Stimulated activated CD4-positive, alpha-beta T cell treated with anti-CD3 and anti-CD28 coated beads, Interleukin-1b, Interleukin-23, amount 100 ng/mL, for 1 hour (primary cell): ENCODE measurements at places on chromosomes 1 and 21.

DNA sequence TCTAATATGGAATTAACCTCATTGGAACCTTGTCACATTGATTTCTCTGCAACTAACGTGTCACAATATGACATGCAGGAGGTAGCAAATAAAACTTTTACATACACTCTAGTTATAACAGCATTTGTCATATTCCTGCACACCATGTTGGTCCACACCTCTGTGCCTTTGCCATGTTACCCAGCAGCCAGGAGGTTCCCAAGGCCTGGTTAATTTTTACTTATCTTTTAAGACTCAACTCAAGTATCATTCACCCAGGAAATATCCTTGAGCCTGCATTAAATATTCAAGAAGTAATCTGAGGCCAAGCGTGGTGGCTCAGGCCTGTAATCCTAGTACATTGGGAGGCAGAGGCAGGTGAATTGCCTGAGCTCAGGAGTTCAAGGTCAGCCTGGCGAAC is 447.2 kb upstream of the NR5A2 start:
- no peak for DNase-seq

GRCh38 chr1:38852780-38853179 is 6.8 kb downstream of the RRAGC start:
- no peak for DNase-seq

DNA sequence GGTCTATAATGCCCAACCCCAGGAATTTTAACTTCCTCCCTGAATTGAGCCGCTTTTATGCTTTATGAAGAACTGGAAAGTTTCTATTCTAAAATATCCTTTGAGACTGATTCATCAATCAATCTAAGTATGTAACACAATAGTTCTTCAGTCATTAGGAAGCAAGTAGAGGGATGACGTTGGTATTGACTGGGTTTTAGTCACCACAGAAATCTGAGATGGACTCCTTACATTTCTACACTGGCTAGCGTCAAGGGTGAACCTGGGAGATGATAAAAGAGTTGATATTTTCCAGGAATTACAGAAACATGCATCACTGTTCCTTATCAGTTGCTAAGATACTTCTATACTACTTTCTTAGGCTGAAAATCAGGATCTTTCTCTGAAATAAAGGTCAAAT is 308.0 kb downstream of the HMCN1 start:
- DNase-seq, result no peak

GRCh38 chr1:247243524-247244137 is 12.2 kb upstream of the VN1R5 start:
- DNase-seq, result no peak

DNA sequence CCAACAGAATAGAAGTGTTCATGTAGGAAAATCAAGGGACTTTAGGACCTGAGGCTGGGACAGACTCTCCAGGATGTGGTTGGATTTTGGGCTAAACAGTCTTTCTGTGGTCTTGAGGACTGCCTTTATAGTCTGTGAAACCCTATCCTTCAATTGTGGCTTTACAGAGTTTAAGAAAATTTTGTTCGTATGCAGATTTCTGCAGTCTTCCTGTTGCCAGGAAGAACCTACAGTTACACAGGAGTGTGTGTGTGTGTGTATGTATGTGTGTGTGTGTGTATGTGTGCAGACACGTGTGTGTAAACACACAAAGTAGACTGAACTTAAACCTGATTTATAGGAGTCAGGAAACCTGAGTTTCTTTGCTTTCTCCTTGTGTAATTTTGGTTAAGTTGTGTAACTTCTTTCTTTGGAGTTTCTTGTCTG is 22.8 kb downstream of the NEK7 start:
- no peak for DNase-seq

- DNase-seq, result no peak
Observed at GRCh38 chr1:183243161-183244050, 57.3 kb downstream of the LAMC2 start.

GRCh38 chr21:36199021-36199420 is 42.4 kb downstream of the DOP1B start:
- DNase-seq, result no peak

- DNase-seq, result no peak
Observed at GRCh38 chr1:90386899-90387720, 330.0 kb downstream of the BARHL2 start.

DNA sequence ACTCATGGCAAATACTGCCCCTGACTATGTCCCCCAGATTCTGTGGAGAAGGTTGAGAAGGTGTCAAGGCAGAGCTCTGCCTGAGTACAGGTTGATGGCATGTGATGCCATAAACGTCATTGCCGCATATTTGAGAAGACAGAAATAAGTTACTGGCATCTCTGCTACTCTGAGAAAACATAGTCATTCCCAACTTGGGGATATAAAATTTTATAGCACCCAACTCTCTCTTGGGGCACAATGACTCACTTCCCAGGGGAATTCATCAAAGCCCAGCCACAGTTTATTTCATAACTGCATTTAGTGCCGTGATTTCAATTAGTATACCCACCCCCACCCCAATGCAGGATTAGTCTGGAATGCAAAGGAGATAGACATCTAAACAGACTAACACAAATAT is 101.9 kb upstream of the TNR start:
- no peak for DNase-seq

GRCh38 chr1:94384485-94385265 is 33.5 kb upstream of the ABCD3 start:
- DNase-seq, result no peak

DNA sequence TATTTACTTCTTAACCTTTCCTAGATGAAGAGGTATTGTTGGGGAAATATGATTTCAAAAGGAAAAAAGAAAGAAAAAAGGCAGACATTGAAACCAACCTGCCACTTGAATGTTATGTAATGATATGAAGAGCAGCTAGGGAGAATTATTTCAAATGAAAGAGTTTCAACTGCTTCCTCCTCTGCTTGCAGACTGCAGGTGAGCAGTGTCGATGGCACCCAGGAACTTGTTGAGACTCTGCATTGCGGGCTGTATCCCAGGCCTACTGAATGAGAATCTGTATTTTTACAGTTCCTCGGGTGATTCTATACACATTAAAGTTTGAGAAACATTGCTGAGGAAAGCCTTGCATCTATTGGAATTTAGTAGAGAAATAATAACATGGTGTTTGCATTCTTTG is 3.7 kb upstream of the RUNX1 start:
- no peak for DNase-seq

DNA sequence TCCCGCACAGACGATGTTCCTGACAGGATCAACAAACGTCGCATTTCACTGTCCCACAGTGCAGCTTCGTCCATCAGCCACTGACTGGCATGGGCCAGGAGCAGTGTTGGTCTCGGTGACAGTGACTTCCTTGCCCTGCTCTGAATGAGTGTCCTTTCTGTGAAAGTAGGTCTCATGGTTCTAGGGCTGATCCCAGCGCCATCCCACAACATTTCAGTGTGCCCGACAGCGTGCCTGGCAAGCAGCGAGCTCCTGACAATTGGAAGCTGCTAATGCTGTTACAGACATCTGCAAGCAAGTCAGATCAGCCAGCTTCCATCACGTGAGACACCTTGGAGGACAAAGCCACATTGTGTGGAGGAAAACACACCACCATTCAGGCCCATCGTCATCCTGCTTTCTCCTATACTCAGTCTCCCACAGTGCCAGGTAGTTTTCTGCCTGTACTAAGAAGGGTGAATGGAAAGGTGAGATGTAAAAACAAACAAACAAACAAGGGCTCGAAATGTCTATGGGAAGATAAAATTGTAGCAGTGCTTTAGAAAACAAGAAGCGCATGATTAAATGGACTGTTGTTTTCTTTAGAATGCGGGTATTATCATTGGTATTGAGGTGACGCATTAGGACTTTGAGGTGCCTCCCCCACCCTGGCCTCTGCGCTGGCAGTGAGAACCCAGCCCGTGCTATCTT is 21.9 kb downstream of the ERRFI1 start:
- DNase-seq, result no peak

- no peak for DNase-seq
Observed at GRCh38 chr21:17352996-17353655, 159.7 kb upstream of the CXADR start.

DNA sequence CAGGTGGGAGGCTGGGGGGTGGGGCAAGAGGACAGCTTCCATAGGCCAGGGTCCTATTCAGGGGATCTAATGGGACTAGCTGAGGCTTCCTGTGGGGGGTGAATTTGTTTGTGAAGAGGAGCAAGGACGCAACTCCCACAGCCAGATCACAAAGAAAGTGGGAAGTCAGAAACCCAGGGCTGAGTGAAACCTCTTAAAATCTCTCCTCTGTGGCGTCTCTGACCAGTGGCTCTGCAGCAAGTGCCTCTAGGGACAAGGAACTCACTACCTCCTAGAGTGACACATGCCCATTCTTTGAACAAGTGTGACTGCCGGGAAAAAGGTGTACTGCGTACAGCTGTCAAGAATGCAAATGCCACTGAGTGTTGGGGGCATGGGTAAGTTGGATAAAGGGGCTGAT is 187.9 kb downstream of the HIVEP3 start:
- no peak for DNase-seq

DNA sequence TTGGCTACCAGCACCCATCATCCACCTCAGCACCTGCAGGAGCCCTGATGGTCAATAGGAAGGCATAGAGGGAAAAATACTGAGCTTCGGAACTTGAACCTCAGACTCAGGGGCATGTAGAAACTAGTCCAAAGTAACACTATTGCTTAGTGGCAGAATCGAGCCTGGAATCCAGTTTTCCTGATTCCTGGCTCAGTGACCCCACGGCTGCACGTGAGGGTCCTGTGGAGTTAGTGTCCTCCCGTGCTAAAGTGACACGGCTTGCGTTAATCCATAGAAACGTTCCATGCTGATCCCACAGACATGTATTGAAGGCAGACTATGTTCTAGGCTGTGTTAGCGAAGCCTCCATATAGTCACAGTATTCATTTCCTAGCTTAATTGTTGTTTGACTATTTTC is 747.0 kb upstream of the TPTE start:
- DNase-seq, result no peak

DNA sequence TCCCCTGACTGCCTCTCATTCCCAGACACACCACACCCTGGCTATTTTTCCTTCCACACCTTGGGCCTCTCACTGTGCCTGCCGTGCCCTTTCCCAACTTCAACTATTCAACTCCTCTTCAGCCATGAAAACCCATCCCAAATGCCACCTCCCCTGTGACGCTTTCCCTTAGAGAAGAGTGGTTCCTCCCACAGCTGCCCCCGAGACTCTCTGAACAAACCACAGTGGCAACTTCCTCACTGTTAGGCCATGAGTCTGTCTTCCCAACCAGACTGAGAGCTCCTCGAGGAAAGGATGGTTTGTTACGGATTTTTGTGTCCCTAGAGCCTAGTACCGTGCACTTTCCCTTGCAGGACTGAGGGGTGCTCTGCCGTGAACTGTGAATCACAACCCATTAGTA is 59.2 kb downstream of the LRRN2 start:
- no peak for DNase-seq

- DNase-seq, result no peak
Observed at GRCh38 chr21:37593740-37594471, 227.3 kb downstream of the DYRK1A start.

GRCh38 chr1:119594376-119594775 is 53.7 kb downstream of the ZNF697 start:
- DNase-seq, result no peak

DNA sequence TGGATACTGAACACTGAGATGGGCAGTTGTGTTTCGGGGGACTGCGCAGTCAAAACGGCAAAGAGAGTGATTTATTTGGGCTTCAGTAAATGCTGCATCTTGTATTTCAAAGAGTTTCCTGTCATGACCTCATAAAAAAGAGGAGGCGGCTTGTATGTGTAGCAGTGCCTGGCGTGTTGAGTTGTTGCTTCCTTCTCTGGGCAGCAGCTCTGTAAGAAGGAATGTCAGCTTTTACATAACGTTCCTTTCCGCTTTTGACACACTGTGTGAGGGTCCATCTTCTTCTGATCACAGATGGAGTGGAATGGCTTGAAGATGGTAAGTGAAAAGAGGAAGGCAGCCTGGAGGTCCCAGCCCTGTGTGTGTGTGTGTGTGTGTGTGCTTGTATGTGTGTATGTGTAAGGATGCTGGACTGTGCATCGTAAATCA is 941 bp downstream of the ELAVL4 start:
- DNase-seq, result no peak

DNA sequence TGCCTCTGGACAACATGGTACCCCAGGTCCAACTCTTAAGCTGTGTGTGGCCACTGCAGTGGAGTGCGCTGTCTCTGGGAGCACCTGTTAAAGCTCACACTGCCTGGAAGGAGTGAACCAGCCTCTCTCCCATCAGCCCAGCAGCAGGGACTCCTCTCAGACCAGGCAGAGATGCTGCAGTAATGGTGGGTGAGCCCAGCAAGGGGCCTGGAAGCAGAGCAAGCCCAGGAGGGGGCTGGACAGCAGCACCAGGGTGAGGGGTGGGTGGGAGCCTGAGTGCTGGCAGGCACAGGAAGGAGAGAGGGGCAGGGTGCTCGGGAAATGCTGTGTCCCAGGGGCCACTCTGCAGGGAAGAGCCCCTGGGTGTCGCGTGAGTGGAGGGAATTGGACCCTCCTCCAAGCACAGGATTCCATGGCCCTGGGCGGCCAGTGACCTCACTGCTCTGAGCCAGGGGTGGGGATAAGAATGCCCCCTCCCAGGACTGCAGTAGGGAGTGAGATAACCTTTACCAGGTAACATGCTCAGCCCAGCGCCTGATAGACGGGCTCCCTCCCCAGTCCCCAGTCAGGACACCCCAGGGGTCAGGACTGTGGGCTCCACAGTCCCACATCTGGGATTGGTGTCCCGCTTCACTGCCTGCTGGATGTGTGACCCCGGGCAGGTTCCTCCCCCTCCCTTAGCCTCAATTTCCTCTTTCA is 313.1 kb downstream of the MATN1 start:
- no peak for DNase-seq

GRCh38 chr1:72007312-72007711 is 275.0 kb downstream of the NEGR1 start:
- DNase-seq, result no peak

- no peak for DNase-seq
Observed at GRCh38 chr1:191609305-191609704, 549.0 kb upstream of the RGS18 start.

- no peak for DNase-seq
Observed at GRCh38 chr1:21680918-21681317, 11.8 kb upstream of the RAP1GAP start.

DNA sequence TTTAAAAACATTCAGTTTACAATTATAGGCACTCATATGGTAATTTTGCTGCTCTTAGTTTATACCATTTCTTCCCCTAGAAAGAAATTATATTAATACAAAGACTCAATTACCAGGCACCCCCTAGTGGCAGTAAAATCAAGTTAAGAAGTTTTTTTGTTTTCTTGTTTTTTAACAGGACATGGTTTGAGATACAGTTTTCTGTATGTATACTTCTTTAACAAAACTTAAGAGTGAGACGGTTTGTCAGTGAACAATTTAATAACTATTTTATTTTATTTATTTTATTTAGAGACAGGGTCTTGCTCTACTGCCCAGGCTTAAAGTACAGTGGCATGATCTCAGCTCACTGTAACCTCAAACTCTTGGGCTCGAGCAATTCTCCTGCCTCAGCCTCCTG is 224.6 kb downstream of the FAF1 start:
- DNase-seq, result no peak

DNA sequence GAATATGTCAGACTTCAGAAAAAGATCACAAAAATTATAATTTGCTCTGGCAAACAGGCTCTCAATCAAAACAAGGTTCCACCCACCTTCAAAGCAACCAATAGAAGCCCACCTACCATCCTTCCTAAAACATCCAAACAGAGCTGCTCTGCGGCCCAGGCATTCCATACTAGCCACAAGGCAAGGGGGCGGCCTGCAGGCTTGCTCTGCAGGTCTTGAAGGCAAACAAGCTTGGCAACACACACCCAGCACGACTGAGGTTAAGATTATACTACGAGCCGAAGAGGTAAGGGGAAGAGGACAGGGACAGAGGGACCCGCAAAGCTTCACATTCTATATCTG is 207.3 kb downstream of the SLC45A1 start:
- DNase-seq, result no peak
